ENCODE measurements at places on chromosomes 1 and 21.

DNA sequence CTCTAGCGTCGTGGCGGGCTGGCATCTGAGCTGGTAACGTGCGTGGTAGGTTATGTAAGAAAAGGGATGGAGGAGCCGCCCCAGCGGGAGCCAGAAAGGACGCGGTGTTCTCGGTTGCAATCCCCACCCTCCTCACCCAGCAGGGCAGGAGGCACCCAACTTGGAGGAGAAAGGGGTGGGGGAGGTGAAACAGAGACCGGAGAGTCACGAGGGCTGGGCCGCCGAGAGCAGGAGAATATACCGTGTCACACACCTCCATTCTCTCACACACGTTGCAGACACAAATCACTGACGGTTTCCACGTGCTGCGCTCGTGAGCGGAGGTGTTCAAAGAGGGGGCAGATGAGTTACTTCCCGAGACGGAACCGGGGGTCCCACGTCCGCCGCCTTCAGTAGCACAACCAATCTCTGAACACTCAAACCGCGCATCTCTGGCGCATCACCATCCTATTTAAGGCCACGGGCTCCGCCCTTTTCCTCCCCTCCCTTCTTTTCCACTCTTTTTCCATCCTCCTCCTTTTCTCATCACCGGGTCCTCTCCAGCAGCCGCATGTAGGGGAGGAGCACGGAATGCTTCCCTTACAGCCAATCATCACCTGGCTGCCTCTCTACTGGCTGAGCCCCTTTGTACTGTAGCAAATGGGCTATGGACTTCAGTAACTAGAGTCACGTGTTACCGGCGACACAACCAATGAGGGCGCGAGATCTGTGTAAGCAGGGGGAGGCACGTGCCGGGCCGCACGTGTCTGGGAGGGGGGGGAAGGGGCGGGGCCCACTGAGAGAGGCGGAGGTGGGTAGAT lies at the start of gene CIART:
Gene CIART (plus strand): TSS at position 797 of the 800 bp plus-strand sequence. CDS start 714 bp downstream, outside the sequence.
- peak; percentile 93 for DNase-seq

GRCh38 chr1:165424454-165425216 lies 20.3 kb downstream of the RXRG start:
- DNase-seq, result no peak

- DNase-seq, result no peak
These were observed 104.4 kb upstream of the DPT start for GRCh38 chr1:168833362-168833761.

GRCh38 chr1:68231627-68232288 lies 565 bp downstream of the WLS start:
- peak; percentile 81 for DNase-seq

DNA sequence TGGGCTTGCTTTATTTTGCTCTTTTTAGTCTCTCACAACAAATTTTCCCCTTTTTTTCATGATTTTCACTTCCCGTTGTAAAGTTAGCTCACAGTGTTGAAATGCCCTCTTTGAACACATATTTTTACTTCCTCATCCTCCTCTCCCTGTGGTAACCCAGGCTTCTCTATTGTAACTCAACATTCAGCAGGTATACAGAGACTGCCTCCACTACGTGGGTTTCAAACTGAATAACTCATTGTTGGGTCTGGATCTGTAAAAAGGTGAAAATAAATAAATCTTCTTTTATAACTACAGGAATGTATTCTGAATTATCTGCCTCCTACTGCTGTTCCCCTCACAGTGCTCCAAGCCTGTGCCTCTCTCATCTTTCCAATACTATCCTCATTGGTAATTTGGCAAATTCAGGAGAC lies 166.4 kb downstream of the RUNX1 start:
- no peak for DNase-seq

DNA sequence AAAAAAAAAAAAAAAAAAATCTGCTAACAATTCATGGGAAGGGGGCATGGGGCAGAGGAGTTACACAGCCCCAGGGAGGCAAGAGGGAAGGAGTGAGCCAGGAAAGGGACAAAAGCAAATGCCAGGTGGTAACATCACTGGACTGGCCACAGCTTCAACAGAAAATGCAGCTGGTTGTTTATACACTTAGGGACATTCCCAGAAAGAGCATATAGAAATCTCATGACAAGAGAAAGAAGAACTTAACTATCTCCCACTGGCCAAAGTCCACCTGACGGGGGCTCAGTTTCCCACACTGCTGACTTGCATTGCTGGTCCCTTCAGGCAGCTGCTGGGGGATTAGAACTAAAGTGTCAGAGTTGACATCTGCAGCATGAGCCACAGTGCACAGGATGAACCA lies 14.8 kb downstream of the IL12RB2 start:
- no peak for DNase-seq

DNA sequence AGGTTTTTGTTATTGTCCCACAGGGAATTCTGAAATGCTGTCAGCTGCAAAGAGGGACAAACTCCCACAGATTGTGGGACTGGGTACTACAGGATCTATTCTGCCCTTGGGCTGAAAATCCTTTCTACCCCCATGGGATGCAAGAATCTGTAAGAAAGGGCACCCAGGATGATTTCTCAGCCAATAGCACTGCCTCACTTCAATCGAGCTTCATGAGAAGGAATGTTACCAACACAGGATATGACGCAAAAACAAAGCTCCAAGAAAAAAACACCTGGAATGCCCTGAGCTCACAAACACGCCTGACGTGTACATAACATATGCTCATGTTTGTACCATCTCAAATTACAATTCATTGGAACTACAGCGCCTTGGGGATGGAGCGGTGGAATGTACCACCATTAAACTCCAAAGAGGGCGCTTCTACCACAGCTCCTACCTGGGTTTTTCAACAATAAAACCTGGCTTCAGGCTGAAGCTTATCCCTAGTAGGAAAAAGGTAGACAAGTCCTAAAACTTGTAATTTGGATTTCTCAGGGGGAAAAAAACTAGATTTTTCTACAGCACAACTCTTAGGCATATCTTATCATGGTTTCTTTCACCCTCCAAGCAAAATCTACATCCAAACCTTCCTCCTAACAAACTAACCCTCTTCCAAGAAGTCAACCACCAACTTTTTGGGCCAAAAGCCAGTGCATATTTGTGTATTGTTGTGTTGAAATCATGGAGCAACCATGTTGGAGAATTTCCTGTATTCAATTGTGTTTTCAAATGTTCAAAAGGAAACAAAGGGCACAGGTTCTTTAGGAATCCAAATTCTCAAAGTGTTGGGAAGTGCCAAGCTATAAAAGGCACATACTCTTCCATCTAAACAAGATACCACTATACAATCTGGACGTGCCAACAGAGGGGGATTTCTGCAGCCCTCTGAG lies 78.9 kb downstream of the TGFBR3 start:
- DNase-seq, result no peak

DNA sequence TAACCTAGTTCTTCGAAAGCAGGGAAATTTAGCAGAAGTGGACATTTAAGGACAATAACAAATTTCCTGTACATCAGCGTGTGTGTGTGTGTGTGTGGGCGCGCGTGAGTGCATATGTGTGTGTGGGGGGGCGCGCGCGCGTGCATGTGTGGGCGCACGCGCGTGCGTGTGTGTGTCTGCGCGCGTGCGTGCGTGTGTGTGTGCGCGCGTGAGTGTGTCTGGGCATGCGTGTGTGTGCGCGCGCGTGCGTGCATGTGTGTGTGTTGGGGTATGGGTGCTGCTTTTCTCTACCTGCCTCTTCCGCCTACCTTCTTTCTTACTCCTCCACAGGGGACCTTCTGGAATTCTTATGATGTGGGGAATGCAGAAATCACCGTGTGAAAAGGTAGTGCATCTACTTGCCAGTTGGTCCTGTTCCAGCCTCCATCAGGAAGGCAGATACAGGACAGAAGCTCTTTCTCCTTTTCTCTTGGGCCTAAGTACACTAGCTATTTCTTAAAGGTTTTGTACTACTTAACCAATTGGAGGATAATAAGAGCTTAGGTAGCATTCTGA lies 165.4 kb upstream of the KCNK2 start:
- no peak for DNase-seq

DNA sequence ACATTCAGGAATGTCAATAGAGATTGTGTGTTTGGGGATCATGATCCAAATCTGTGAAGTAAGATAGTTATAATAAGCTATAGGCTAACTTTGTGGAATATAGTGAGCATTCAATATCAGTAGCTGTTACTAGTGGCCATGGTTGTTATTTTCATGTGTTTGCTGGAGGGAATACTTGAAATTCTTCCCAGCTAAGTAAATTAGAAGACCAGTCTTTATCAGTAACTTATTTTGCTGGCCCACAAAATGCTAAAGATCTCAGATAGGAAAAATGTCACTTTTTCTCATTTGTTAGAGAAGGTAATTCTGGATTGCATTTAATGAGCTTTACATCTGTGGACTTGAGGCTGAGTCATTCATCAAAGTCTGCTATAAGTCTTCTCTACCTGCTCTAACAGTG lies 156.1 kb upstream of the LRRC7 start:
- no peak for DNase-seq

DNA sequence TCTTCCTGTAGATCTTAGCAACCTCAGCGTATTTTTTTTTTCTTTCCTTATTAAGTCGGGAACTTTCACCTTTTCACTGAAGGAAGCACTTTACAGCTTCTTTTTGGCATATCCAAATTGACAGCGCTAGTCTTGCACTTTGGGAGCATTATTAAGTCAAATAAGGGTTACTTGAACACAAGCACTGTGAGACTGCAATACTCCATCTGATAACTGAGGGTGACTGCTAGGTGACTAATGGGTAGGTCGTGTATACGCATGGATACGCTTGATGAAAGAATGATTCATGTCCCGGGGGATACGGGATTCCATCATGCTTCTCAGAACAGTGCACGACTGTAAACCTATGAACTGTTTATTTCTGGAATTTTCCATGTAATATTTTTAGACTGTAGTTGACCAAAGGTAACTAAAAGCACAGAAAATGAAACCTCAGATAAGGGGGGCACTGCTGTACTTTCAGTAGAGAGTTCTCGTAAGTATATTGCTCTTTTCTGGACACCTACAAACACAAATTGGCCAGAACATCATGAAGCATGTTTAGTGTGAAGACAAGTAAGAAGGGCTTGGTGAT lies 364.7 kb downstream of the SMYD3 start:
- DNase-seq, result no peak

- no peak for DNase-seq
These were observed at the start of gene DNAJB4 for GRCh38 chr1:78004719-78005447. Gene DNAJB4, plus strand, starts transcription at chr1:78004939. Its CDS starts 172 bp downstream, at chr1:78005111.

DNA sequence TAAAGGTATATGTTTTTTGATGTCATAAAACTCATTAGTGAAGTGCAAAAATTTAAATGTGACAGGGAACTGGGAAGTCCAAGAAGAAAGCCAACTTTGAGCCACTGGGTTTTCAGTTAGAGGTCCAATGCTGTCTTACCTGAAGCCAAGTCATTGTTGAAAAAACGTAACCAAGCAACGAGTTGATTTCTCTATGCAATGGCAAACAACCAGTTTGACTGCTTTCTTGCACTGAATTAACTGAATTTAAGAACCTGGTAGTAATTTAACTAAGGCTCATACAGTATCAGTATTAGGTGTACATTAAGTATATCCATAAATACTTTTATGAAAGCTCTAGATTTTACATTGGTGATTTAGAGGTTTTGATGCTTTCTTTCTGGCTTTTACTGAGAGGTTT lies 20.2 kb upstream of the S1PR1 start:
- DNase-seq, result no peak

DNA sequence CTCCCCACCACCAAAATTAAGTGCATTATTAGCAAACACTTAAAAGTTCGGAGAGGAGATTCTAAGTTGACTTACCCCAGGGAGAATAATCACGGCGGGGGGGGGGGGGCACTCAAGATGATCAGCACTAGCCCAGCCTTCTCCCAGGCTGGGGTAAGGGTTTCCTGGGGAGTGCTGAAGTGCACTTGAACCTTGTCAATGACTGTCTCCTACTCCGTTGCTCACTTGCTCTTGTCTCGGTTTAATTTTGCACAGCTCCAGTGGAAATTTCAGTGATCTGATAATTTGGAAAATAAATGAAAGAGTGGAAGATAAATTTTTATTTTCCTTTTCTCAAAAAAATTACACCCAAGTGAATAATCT lies 59.2 kb downstream of the PBX1 start:
- DNase-seq, result no peak

DNA sequence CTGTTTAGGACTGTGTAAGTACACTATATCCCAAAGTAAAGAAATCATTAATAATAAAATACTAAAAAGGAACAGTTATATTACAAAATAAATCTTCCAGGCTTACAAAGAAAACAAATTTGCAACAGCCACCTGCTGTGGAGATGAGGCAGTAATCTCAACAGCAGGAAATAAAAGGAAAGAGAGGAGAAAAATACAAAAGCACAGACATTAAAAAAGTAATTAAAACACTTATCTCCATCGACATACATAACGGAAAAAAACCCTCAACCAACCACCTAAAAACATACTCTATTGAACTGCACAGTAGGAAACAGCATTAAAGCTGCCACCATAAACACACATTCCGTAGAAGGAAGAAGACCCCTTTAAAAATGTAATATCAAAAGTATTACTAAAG lies 317.6 kb downstream of the DPYD start:
- DNase-seq, result no peak
